ENCODE measurements at places on chromosomes 4 and X.

- DNase-seq, result no peak
Observed at GRCh38 chrX:27883468-27884092, 75.8 kb downstream of the MAGEB10 start.

GRCh38 chrX:44843318-44843702 lies 511 bp upstream of the DUSP21 start:
- DNase-seq, result peak; percentile 35

DNA sequence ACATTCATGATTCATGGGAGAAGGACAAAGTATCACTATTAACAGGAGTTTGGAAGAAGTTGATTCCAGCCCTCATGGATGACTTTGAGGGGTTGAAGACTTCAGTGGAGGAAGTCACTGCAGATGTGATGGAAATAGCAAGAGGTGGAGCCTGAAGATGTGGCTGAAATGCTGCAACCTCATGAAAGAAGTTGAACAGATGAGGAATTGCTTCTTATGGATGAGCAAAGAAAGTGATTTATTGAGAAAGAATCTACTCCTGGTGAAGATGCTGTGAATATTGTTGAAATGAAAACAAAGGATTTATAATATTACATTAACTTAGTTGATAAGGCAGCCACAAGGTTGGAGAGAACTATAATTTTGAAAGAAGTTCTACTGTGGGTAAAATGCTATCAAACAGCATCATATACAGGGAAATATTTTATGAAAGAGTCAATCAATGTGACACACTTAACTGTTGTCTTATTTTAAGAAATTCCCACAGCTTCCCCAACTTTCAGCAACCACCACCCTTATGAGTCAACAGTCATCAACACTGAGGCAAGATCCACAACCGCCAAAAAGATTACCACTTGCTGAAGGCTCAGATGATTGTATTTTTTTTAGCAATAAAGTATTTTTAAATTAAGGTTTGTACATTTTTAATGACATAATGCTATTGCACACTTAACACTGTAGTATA lies 302.6 kb downstream of the CBLL2 start:
- no peak for DNase-seq

GRCh38 chrX:38110231-38110630 lies 103.9 kb downstream of the SYTL5 start:
- no peak for DNase-seq

- DNase-seq, result no peak
Observed at GRCh38 chr4:156956359-156956758, 15.2 kb downstream of the PDGFC start.

DNA sequence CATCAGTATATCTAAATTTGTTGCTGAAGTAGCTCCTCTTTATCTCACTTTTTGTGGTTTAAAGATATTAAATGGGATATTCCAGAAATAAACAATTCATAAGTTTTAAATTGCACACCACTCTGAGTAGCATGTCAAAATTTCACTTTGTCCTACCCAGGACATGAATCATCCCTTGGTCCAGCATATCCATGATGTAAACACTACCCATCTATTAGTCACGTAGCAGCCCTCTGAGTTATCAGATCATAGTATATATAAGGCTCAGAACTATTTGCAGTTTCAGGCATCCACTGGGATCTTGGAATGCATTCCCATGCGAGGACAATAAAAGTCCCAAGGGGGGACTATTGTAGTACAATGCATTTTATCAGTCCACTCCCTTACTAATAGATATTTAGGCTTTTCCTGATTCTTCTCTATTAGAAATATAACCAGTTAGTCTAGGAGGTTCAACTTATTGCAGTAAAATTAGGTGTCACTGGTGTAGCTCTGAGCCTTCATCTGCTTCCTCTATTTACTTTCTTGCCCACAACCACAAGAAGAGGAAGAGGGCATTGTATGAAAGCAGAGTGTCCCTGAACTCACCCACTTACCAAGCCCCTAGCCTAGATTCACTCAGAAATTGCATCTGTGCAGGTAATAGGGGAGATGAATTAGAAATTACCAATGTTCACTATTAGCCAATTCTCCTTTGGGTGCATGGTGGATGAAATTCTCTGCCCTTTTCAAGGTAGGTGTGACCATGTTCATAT lies 409.8 kb upstream of the GALNT7 start:
- DNase-seq, result no peak

GRCh38 chr4:26022346-26023202 lies 108.6 kb downstream of the SMIM20 start:
- DNase-seq, result peak; percentile 45

DNA sequence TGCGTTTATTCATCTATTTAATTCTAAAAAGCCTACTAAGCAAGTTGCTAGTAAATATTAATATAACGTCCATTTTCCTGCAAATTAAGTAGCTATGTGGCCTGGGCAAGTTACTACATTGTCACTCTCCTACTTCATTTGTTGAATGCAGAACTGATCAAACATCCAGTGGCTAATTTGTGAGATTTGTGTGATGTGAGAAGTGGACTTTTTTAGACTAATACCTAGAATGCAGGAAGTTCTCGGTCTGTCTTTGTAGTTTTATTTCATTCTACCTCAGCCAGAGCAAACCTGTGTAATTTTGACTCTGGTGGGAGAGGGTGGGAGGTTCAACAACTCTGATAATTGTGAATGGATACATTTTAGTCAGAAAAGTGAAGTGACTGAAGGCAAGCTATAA lies 840 bp downstream of the GUF1 start:
- DNase-seq, result no peak

- no peak for DNase-seq
Observed at GRCh38 chrX:133638285-133638684, 223.0 kb upstream of the GPC4 start.

GRCh38 chrX:125436855-125437254 lies 117.2 kb downstream of the TEX13C start:
- no peak for DNase-seq

DNA sequence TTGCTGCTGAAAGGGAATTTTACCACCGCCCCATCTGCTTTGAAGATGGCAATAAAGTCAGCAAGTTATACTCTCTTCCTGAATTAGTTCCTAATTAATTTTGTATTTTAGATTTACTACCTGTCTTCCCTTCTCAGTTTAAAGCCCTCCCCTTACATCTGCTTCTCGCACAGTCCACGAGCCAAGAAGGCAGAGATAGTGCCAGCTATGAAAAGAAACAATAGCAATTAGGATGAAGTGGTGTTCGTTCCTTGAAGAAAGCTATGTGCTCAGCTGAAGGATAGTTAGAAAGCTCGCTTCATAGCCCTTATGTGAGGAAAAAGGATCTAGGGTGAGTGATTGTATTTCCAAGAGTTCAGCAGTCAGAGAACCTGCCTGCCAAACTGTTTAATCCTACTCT lies 1678.8 kb upstream of the TENM3 start:
- DNase-seq, result no peak

GRCh38 chr4:87092389-87093141 lies 127.9 kb downstream of the KLHL8 start:
- peak; percentile 62 for DNase-seq

- DNase-seq, result no peak
Observed at GRCh38 chr4:96603641-96604040, 763.7 kb downstream of the PDHA2 start.
